Activated T-helper 1 cell treated with anti-CD3 and anti-CD28 coated beads, Interleukin-2, amount 50 U/mL, for 16 hours (primary cell): ENCODE measurements at places on chromosomes 1 and 21.
A peak's percentile ranks its signal among the peaks of the same experiment; 100 is the strongest.

DNA sequence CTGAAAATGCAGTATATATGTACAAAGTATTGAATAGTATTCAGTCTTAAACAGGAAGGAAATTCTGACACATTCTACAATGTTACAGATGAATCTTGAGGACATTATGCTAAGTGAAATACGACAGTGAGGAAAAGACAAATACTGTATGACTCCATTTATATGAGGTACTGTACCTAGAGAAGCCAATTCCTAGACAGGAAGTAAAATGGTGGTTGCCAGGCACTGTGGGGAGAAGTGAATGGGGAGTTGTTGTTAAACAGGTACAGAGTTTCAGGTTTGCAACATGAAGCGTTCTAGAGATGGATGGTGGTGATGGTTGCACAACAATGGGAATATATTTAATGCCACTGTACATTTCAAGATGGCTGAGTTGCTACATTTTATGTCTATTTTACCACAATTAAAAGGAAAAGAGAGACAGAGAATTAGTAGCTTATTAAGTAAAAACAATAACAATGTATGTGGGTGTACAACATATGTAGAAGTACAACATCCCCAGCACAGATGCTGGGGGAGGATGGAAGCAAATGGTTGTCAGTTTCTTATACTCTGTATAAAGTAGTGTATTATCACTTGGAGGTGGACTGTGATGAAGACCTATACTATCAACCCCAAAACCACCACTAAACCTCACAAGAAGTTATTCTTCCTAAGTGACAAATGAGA is 3.9 kb upstream of the RAB4A start:
- no peak for DNase-seq

- DNase-seq = peak; percentile 67
Measured at GRCh38 chr1:205287767-205288559, 33.6 kb downstream of the NUAK2 start.

- DNase-seq = no peak
Measured at GRCh38 chr1:86449103-86449502, 19.6 kb upstream of the CLCA1 start.

DNA sequence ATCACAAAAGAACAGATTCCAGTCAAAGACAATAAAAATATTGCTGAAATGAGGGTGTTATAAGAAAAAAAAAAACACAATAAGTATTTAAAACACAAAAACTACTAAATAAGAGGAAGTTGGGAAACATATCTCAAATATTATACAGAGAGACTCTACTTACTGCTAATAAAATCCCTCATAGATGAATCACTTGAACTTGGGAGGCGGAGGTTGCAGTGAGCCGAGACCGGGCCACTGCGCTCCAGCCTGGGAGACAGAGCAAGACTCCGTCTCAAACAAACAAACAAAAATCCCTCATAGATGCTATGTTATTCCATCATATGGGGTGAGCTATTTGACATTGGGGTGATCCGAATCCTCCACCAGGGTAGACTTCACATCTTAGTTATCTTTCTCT is 48.0 kb upstream of the ZNF281 start:
- DNase-seq = no peak

- no peak for DNase-seq
Measured at GRCh38 chr1:184664042-184664660, 90.5 kb downstream of the EDEM3 start.

DNA sequence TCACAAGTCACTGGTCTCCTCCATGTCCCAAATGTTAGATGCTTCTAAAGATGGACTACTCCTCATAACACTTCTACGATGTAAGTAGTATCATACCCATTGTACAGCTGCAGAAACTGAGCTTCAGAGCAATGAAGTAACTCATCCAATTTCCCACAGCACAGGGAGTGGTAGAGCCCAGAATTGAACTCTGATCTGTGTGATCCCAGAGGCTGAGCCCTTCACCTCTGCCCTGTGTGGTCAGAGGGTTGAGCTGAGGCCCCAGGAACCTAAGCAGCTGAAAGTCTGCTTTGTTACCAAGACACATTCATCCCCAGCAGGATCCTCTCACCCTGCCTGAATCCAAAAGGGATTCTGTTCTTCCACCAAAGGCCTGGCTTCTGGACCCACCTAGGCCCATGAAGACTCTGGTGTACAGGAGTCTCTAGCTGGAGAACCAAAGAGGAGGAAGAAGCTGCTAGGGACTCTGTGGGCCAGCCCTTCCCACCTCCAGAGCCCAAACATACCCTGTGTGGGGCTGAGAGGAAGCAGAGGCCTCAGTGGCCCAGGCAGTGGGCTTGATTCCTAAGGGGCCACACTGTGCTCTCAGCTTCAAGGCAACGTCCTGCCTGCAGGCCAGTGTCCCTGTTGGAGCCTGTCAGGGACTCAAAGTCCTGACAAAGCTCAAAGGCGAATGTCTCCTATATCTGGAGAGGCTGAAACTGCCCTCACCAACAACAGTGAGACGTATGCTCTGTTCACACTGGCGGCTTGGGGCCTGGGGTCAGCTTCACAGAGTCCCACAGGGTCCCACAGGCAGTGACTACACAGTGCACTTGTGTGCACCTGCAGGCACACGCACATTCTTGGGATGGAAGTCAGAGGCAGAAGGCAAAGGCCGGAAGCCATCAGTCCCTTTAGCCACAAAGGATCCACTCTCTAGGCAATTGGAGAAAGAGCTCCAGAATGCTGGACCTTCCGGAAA is 40.4 kb upstream of the SLC30A1 start:
- DNase-seq = no peak

DNA sequence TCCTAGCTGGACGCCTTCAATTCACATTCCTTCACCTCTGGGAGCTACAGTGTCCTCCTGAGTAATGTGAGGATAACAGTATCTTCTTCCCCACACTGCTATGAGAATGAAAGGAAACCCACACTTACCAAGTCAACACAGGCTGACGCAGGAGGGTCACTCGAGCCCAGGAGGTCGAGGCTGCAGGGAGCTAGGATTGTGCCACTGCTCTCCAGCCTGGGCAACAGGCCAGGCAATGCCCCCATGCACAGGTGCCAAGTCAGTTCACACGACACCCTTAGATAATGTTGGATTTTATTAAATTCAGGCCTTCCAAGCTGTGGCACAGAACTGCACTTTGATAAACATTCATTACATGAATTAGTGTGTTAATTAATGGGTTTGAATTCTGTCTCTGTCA is 31.9 kb downstream of the MATN1 start:
- no peak for DNase-seq

GRCh38 chr1:234295068-234295467 is 78.2 kb upstream of the COA6 start:
- DNase-seq = no peak

DNA sequence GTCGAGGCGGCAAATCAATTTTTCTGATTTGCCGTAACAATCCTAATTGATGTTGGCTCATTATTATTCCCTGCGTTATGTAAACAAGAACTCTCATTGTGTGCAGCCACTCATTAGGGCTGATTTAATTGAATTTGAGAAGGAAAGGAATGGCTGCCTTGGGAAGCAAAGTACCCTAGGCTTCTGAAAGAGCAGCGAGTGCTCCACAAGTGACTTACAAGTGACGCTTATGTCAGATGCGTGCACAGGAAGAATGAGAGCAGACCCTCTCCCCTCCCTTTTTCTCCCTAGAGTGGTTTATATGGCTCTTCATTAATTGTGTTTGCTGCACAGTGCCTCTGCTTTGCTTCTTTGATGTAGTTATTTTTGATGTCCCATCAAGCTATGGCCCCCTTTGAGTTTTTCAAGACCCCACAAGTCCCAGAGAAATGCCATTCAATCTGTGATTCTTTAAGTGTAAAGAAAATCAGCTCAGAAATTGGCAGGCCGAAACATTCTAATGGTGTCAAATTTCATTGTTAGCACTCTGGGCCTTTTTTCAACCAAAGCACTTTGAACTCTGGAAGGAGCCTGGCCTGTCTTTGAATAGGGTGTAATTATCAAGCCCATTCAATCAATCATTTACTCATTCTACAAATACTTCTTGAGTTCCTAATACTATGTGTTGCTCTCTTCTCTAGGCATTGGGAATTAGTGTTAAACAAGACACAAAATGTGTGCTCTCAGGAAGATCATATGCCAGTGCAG is 86.8 kb upstream of the VAV3 start:
- no peak for DNase-seq

GRCh38 chr1:201122321-201122957 is 4.5 kb downstream of the ASCL5 start:
- DNase-seq = no peak

GRCh38 chr1:18646091-18646785 is 15.6 kb downstream of the PAX7 start:
- DNase-seq = no peak
